Heart right ventricle (tissue), 16 donors: ENCODE measurements at places on chromosomes 11 and 22. TPM values are rescaled to one million over a fixed set of nuclear protein-coding genes. Genes with fewer than 3 reads are reported as not detected.

DNA sequence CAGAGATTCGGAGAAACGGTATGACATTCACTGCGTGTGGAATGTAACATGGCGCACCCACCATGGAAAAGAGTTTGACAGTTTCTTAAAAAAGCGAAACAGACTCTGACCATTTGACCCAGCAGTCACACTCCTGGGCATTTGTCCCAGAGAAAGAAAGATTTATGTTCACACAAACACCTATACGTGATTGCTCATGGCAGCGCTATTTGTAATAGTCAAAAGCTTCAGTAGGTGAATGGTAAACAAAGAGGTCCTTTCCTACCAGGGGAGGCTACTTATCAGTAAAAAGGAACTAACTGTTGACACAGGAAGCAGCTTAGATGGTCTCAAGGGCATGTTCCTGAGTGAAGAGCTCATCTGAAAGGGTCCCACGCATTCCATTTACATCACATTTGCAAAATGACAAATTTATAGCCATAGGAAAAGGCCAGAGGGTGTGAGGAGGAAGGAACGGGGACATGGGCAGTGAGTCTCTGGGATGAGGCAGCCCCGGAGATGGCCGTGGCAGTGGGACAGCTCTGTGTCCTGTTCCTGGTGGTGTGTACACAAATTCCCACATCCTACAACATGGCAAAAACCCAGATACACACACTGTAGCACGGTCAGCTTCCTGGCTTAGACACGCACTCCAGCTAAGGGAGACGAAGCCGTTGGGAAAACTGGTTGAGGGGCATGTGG, 14.6 kb upstream of the KRTAP5-6 start:
- no peak for DNase-seq

DNA sequence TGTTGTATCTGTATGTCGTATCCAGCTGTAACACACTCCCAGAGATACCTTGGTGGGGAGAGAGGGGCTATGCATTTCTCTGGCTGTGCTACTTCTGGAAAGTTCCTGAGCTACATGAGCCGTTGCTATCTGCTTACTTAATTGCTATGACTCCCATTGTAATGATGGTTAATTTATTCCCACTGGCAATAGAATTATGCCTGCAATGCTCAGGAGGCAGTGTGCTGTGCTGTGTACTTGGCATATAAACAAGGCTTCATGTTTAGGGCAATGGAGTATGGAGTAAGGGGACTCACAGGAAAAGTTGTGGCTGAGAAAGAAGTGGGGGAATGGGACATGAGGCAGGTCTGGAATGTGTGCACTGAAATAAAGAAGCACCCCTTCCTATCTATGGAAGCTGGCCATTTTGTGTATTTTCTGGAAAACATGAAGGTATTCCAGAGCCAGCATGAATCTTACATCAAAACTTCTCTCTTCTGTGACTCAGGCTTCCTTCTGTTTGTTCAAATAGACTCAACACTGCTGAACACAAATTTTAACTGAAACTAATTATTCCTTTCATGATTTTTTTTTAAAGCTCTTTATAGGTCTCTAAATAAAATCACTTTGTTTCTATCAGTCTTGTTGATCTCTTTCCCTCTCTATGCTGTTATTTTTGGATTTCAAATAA, 40.6 kb downstream of the CD44 start:
- DNase-seq: no peak

GRCh38 chr11:115919341-115920091, 415.3 kb upstream of the CADM1 start:
- DNase-seq: no peak

- no peak for DNase-seq
These were observed 99.1 kb upstream of the CHRM4 start for GRCh38 chr11:46490666-46491065.

DNA sequence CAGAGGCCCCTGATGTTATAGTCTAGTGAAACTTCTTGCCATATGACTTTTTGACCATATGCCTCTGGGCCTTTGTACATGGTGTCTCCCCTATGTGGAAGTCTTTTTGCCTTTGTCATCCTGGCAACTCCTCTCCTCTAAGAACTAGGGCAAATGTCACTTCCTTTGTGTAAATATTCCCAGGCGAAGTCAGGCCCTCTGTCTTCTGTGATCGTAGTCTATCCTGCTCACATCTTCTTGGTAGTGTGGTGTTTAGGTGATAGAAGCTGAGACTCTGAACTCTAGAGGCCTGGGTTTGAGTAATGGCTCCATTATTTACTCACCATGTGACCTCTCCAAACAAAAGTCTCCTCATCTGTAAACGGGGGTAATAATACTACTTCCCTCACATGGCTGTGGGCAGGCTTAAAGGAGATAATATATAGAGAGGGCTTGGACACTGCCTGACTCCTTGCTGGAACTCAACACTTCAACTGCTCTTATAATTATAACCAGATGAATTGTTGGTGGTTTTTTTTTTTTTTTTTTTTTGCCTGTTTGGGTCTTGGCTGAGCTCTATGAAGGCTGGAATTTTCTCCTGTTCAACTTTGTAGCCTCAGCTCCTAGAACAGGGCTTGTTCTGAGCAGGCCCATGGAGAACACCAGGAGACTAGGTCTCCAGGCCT, 43.8 kb downstream of the INSC start:
- DNase-seq: no peak

DNA sequence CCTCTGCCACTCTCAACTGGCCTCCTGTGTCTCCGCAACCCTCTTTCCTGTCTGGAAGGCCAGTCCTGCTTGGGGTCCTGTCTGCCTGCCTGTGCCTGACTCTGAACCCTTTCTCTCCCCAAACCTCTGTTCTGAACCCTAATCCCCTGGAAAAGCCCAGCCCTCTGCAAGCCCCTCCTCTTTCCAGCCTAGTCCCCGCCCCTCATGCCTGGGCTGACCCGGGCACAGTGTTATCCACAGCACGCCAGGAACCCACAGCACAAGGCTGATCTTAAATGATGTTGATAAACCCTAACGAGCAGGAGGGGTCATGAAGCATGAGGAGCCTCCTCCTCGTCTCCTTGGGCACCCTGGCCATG, at the start of gene IFITM10:
TSS of gene IFITM10 (minus strand) at position 115 of the 359 bp plus-strand sequence. CDS start 153 bp downstream, outside the sequence.
- no peak for DNase-seq

Gene KCNJ1
- 0.29 TPM for polyA plus RNA-seq

DNA sequence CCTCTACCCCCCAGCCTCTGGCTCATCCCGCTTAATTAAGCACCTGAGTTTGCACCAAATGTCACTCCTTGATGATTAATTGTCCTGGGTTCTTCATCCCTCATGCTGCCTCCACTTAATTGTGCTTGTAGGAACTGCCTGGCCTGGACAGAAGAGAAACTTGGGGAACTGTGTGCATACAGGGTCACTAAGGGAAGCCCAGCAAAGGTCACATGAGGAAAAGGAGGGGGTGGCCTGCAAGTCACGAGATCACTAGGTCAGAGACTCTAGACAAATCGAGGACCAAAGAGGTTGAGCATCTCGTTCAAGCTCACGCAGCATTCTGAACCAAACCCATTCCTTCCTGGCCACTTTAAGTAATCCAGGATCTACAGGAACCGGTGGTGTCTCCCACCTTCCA, 75.8 kb downstream of the PDE2A start:
- DNase-seq: no peak

- DNase-seq: no peak
These were observed 6.7 kb downstream of the OR5AN1 start for GRCh38 chr11:59365232-59366018.

- DNase-seq: peak; percentile 65
These were observed 4.8 kb upstream of the POU2F3 start for GRCh38 chr11:120235024-120235628.

Gene MYEOV
- polyA plus RNA-seq: not detected

Gene C11orf52
- 3.0 TPM for polyA plus RNA-seq

DNA sequence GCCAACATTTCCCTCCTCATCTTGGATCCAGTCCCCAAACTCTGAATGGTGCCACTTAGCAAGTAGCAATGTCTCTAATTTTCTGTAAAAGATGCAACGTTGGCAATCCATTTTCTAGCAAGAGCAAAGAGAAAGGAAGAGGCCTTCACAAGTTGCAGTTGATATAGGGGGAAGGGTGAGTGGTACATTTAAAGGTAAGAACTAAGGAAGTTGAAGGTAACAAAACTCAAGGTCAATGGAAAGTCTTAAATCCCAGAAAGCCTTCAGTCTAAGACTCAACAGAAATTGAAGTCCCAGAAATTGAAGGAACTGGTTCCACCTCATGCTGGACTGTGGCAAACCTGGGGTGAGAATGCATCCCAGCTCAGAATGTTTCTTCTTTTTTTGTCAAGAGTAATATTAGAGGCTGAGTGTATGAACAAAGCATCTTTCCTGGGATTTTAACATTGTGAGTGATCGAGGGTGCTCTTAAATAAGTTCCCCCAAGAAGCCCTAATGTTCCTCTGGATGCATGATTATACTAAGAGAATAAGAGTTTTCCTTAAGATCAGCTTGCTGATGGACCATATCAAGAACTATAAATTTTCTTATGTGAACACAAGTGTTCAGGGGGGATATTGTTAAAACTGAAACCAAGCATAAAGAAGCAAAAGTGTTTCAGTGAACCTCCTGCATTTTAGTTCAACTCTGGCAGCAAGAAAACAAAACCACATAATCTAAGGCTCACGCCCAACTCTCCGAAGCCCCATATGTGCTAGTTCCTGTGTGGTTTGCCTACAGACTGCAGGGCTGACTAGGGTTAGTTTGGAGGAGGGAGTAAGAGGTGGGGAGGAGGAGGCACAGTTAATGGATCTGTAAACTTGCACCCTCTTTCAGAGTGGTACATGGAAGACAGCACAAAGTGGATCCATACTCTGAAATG, at the start of gene GRAP2:
TSS of gene GRAP2 (plus strand) at position 779 of the 922 bp plus-strand sequence. CDS start 46,023 bp downstream, outside the sequence.
- no peak for DNase-seq

Gene MAPK8IP1
- polyA plus RNA-seq: 2.6 TPM

GRCh38 chr11:22037505-22037904, 155.4 kb upstream of the ANO5 start:
- no peak for DNase-seq

DNA sequence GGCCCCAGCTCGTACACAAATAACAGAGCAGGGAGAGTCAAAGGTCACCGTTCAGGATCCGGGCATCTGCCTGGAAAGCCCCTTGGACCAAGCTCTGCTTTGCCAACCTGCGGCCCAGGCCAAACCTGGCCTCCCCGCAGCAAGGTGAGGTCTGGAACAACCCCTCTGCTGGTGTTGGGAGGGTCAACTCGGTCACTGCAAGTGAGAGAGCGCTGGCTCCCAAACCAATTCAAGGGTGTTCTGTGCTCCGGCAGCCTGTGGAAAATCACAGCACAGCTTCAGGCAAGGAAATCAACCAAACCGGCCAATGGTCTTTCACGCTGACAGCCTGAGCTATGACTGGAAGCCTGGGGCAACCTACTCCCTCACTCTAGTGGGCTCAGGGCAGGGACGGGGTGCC, 63.4 kb downstream of the MYH9 start:
- DNase-seq: no peak

DNA sequence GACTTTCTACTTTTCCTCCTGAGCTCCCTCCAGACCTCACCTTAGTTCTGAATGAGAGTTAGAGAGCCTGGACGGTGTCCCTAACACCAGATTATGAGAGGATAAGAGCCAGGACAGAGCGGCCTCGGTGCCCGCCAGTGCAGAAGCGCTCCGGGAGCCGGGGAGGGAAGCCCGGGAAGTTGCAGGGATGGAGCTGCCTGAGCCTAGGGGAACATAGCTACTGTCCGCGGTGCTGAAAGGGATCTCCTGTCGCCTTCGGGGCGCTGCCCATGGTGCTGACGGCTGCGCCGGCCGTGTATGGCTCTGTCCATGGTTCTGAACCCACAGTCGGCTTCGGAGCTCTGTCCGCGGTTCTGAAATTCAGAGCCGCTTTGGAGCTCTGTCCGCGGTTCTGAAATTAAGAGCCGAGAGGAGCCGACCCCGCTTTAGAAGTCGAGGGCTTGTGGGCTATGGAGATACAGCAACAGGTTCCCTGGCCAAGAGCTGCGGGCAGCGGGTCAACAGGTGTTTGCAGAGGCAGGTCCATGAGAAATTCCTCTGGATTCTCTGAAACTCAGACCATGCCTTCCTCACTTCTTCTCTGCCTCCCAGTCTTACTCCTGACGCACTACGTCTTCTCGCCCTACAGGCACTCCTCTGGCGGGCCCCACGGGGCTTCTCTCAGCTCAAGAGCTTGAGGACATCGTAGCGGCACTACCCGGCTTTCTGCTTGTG, 814 bp downstream of the NPAS4 start:
- peak; percentile 86 for DNase-seq

Gene NXPE1
- not detected for polyA plus RNA-seq

Gene DKK3
- 113 TPM for polyA plus RNA-seq

DNA sequence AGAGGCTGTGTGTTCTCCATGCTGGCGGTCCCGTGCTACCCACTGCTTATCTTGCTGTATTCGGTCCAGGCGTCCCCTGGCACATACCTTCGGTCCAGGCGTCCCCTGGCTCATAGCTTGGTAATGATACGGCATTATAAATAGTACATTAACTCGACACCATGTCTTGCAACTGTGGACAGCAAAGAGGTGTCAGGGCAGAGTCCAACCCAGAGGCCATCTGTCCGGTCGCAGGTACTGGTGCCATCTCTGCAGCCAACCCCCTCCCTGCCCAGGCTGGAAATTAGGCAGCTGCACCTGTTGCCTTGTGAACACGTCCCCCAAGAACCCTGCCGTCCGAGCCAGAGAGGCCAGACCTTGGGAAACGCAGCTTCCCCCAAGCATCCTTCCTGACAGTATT, 634.3 kb downstream of the BRD1 start:
- DNase-seq: peak; percentile 26

DNA sequence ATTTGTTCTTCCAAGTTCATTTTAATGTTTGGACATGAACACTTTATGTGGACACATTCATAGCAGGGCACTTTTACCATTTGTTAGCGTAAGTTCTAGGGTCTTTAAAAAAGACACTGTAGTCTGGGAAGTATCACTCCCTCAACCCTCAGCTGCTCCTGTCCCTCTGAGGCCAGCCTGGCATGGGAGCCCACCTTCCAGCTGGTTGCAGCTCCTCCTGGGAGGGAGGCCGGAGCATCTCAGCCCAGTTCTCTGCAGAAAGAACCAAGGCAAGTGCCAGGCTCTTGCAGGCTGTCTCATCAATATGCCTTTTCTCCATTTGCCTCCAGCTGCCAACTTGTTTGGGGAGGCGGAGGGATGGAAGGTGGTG, 150.6 kb downstream of the OPCML start:
- DNase-seq: no peak

DNA sequence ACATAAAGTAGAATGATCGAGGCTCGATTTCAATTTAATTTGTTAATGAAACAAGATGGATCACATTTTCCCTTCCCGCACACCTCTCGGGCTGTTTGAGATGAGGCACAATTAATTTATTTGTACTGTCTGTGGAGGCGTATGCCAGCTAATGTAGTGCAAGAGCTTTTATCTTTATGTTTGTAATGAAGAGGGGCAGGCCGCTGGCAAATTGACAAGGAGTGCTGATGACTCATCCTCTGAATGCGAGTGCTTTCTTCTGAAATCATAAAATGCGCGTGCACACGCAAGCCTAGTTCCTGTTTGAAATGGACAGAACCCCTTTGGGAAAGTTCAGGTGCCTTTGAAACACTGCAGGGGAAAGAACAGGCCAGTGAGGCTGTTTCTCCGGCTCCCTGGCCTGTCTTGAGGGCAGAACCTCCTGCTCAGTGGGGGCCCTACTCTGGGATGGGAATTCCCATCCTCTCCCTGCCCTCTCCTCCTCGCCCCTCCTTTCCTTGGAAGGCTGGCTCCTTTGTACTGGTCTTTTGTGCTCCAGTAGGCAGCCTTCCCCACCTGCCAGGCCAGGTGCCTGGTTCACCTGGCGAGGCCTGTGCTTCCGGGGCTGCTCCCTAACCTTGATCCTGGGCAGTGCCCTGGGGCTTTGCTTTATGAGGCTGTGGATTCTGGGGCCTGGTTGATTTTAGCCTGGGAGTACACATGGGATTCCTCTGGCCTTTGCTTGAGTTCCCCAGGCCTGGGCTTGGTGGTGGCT, 50.3 kb downstream of the TEAD1 start:
- DNase-seq: peak; percentile 80

GRCh38 chr11:121341609-121342008, 49.0 kb downstream of the SC5D start:
- no peak for DNase-seq
